ENCODE measurements at places on chromosomes 2 and 18.

DNA sequence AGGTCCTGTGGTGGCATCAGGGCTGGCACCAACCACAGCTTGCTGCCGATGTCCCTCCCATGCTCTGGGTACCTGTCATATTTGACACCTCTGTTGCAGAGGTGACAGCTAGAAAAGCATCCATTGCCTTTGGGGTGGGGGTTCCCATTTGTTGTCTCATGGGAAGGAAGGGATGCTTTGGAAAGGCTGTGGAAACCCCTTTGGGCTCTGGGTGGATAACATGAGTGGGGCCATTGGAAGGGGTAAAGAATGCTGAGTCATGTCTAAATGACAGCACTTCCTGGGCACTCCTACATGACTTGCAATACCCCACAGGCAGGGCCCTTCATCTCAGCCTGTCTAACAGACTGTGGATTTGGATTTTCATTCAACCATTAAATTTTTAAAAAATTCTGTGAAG is 27.8 kb downstream of the CTIF start:
- DNase-seq = no peak

DNA sequence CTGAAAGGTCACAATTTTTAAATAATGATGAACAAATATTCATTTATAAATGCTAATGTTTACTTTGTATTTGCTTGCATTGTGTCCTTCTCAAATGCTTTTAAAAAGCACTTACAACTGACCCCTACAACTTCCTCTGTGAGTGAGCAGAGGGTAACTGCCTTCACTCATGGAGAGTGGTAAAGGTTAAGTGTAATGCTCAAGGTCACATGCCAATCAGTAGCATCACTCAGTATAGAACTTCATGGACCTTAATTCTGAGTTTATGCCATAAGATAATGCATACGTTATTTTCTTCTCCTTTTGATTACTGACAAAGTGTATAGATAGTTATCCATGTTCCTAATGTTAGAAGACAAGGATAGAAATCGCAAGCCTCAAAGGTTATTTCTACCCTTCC is 91.8 kb upstream of the SERTAD2 start:
- DNase-seq = no peak

DNA sequence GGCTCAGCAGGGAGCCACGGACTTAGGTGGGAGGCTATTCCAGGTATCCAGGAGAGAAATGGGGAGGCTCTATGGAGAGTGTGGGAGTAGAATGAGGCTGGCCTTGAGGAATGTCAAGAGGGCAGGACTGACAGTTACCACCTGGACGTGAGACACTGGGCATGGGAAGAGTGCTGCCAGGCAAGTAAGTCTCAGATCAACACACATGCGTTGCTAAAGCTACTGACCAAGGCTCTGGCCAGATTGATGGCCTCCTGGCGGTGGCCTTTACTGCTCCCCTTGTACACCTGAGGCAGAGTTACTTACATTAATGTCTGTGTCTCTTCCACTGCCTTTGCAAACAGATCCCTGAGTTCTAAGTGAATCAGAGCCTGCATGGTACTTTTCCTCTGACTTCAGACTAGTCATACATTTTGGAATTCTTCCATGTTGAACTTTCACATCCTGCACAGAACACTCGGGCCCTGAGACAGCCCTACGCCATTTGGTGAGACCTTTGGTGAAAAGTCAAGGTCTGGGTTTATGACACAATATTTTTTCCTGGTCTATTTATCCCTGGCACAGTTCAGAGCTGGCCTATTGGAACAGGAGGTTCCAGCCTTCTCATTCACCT is 398.8 kb upstream of the TRIB2 start:
- no peak for DNase-seq

DNA sequence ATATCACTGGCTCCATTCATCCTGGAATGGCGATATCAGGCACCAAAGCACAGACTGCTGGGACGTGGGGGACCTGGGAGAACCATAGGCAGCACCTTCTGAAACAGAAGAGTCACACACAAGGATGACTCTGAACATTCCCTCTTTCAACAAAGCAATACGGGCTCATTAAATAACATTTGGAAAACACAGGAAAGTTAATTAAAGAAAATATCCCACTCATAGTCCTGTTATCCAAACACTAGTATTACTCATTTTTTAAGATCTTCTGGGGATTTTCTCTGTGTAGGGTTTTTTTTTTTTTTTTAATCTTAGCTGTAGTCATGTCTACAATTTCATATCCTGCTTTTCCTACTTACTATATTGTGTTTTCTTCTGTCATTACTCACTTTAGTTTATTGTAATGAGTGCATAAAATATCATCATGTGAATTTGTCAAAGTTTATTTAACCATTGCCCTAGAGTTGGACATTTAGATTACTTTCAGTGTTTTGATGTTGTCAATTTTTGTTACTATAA is 70.0 kb upstream of the SP3 start:
- peak; percentile 9 for DNase-seq

DNA sequence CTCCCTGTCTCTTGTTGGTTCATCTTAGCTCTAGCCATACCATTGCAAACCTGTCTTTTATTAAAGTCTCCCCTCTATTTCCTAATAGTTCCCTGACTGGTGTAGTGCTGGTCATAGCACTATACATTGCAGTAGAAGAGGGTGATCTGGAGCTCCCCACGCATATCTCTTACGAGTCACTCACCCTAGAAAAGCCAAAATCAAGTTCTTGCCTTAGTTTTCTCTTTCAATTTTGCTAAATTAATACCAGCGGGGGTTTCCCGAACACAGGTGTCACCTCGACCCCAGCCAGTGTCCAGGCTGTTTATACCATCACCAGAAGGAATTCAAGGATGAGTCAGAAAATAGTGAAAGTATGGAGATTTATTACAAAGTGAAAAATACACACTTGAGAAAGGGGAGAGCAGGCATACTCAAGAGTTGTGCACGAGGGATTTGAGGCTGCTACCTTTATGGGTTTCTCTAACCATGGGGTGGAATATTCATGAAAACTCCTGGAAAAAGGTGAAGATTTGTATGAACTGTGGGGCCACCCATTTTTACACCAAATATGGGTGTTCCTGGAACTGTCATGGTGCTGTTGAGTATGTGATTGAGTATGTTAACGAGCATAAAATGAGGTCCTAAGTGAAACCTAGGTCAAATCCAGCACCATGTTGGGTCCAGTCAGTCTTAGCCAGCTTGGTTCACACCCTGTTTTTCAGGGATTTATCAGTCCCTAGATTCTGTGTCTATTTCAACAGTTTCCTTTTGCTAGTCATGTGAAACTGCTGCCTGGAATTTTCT is 20.2 kb downstream of the PROKR1 start:
- DNase-seq = no peak

DNA sequence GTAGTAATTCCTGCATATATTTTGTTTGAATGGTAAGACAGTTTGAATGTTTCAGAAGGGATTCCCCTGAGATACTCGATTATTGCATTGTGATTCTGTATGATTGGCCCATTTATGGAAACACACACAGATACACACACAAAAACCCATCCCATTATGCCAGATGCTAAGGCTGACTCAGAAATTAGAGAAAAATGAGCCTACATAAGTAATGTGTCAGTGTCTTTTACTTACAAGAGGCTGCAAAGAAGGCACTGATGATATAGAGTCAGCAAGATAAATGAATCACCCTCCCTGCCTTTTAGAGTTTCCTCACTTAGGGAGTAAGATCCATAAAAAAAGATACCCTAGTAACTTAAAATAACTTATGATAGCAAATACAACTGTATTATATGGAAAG is 1481.1 kb upstream of the ACVR2A start:
- DNase-seq = no peak

- DNase-seq = no peak
Observed at GRCh38 chr2:236765478-236765877, 195.9 kb downstream of the ACKR3 start.

DNA sequence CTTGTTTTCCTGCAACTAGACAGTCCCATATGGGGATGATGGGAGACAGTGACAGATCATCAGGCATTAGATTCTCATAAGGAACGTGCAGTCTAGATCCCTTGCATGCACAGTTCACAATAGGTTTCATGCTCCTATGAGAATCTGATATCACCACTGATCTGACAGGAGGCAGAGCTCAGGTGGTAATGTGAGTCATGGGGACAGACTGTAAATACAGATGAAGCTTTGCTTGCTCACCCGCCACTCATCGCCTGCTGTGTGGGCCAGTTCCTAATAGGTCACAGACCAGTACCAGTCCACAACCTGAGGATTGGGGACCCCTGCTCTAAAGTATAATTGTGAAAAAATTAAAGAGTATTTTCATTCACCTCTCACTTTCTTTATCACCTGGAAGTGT is 23.6 kb upstream of the RAB1A start:
- no peak for DNase-seq

DNA sequence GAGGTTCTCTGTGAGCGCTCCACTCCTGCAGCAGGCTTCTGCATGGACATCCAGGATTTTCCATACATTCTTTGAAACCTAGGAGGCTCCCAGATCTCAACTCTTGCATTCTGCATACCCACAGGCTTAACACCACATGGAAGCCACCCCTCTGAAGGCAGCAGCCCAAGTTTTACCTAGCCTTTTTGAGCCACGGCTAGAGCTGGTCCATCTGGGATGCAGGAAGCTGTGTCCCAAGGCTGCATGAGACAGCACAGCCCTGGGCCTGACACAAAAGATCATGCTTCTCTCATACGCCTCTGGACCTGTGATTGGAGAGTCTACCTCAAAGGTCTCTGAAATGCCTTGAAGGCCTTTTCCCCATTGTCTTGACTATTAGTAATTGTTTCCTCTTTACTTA is 53.6 kb upstream of the RPRM start:
- no peak for DNase-seq

DNA sequence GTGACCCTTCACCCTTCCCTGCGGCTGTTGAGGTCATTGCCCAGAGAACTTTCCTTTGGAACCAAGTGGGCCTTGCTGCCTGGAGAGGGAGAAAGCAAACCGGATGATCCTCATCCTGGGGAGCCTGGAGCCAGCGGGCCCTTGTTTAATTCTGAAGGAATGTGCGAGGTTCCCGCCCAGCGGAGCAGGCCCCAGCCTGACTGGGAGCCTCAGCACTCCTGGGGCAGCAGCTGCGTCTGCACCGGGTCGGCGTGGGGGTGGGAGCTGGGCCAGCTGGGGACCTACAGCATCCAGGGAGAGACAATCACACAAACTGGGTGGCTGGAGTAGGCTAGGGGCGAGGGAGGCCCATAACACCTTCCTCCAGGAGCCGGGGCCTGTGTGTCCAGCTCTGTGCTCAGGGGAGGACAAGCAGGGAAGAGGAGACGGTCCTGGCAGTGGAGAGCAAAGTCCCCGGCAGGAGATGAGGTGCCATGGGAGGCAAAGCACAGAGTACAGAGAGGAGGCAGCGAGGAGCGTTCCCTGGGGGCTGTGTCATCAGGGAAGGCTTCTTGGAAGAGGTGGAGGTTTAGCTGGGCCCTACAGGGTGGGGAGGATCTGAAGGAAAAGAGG is 61.9 kb upstream of the HAAO start:
- peak; percentile 56 for DNase-seq

Measured in lower leg skin (tissue), 4 donors.